ENCODE measurements at places on chromosomes 12 and 14.

DNA sequence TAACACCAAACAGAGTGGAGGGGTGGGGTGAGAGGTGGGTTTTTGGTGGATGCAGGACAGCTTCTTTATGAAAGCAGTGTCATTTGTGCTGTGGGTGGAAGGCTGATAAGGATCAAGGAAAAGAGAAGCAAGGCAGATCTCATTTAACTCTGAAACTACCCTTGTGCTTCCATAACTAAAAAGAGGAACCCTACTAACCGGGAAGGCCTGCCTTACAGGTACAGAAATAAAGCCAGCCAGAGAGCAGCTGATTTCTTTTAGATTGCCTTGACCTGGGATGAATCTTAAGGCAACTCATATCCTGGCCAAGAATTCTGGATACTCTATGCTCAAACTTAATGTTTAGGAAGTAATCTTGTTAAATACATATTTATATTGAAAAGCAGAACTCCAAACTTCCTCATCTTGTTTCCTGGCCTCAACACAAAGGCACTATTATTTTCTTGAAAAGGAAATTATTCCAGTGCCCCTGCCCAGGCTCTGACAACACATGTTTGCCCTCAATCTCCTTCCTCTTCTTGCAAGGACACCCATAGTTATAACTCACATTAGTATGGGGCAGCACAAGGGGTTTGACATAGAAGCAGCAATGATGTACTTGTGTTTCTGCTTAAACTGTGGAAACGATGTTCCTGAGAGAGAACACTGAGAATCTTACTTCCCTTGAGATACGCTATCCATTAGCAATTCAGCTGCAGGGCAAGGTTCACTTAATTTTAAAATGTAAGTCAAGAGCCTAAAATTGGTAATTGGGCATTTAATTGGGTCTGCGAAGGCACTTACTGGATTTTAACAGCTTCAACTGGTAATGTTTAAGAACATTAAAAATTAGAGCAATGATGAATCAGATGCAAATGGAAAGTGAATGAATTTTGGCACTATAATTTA, 173.7 kb downstream of the STXBP6 start:
- no peak for DNase-seq

DNA sequence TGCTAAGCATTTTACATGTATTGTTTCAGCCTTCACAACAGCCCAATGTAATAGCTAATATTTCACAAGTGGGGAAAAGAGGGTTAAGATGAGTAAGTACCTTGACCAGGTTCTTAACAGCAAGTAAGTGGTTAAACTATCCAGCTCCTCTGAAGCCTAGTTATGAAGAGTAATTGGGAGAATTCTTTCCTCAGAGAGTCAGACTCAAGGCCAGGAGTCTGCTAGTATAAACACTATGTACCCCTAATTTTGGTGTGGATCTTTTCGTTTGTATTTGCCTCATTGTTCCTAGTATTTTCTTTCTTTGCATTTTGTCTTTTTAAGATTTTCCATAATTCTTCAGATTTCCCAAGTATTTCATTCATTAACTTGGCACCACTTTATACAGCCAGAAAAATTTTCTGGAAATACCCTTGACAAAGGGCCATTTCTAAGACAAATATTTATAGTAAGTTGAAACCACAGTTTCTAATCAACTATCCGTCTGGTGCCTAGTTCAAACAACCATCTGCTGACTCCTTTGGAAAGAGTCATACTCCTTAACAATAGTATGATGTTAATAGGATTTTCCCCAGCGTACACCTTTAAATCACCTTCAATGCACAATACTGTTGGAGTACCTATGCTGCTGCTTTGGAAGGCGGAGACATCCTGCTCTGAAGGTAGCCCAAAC, 81.2 kb downstream of the SCAF11 start:
- no peak for DNase-seq

- DNase-seq = no peak
These were observed 329.9 kb downstream of the BMP4 start for GRCh38 chr14:53626761-53627160.

DNA sequence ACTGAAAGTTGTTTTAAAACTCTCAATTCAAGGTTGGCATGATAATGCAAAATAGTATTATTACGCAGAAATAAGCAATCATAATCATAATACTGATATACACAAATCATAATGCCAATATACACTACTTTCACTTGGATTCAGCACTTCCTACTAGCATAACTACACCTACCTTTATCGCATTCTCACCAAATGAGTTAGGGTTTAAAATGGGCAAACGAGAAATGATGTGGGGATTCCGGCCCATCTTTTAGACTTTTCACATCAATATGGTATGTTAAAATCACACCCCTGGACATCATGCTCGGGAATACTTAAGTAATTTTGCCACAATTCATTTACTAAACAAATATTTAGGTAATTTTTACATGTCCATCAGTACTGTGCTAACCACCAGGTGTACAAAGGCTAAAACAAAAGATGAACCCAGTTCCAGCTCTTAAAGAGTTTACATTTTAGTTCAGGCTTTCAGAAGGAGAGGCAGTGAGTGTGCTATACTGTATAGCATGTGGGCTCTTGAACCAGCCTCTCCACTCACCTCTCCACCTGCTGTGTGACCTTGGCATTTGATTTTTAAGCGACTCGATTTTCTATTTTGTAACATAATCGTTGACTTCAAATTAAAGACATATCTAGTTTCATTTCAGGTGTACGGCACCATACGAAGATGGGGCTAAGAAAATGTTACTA, 1.1 kb upstream of the USP15 start:
- no peak for DNase-seq

- DNase-seq = no peak
These were observed 363.7 kb downstream of the SOX5 start for GRCh38 chr12:23585782-23586163.

GRCh38 chr12:100163416-100164152, 20.9 kb upstream of the BLTP3B start:
- DNase-seq = peak; percentile 78

DNA sequence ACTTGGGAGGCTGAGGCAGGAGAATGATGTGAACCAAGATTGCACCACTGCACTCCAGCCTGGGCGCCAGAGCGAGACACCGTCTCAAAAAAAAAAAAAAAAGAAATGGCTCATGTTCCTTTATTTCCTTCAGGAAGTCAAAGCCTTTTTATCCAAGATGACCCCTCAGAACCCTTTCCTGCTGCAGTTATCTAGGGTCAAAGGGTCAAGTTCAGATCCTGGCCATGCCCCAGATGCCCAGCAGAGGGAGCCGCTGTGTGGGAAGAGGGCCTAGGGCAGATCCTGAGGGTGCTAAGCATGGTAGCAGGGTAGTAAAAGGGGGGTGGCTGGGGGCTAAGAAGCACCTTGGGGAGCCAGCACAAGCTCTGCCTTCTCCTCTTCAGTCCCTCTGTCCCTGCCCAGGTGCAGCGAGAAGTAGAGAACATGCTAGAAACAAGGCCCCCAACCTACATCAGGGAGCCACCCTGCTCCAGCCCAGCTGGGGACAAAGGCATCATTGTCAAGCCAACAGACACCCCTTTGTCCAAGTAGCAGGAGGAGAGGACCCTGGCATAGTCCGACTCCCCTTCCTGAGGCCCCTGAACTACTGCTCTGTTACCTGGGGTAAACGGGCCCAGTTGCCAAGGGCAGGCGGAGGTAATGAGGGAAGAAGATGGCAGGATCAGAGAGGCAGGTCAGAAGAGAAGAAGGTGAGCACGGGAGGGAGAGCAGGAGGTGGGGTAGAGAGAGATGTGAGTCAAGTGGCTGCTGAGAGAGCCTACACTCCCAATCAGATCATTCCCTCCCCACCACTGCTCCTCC, 6.5 kb downstream of the NFE2 start:
- peak; percentile 70 for DNase-seq

DNA sequence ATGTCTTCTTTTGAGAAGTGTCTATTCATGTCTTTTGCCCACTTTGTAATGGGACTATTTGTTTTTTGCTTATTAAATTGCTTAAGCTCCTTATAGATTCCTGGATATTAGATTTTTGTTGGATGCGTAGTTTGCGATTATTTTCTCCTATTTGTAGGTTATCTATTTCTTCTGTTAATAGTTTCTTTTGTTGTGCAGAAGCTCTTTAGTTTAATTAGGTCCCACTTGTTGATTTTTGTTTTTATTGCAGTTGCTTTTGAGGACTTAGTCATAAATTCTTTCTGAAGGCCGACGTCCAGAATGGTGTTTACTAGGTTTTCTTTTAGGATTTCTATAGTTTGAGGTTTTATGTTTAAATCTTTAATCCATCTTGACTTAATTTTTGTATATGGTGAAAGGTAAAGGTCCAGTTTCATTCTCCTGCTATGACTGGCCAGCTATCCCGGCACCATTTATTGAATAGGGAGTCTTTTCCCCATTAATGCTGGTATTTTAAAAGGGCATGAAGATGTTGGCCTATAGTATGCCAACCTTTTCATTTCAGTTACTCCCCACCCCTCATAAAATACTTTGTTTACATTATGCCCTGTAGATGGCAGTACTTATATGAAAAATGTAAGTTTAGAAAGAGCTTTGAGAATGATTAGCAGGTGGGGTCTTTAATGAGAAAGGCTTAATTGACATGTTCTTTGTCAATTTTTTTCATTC, 62.9 kb upstream of the PSMA6 start:
- no peak for DNase-seq

DNA sequence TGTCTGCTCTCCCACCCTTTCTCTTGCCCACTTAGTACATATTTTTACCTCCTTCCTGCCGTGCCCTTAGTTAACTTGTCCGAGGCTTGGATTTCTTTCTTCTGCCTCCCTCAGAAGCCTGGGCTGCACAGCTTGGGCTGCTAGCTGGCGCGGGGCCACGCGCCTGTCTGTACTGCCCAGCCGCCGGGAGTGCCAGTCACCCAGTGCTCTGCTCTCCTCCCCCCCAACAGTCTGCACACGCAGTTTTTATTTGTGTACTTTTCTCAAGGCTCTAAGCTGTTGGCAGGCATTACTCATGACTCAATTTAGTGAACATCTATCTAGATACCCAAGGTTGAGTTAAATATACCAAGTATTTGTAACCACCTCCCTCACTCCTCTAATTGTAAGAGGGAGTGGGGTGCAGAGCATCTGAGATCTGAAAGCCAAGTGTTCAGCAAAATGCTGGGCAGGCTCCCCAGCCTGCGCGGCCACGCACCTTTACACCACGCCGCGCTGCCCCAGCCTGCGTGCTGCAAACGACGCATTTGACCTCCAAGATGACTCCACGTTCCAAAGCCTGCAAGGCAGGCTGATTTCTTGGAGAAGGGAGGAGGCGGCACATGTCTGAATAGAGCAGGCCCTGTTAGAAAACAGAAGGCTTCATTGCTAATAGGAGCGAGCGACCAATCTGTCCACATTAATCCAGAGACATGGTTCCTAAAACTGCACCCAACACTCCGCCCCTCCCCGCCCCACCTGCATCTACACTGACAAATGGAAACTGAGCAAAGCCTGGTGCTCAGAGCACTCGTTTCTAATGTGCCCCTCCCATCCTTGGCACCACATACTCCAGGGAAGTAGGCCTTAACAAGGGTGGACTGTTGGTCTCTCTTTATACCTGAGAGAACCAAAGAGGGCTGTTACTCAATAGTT, 18.2 kb upstream of the CACNA2D4 start:
- no peak for DNase-seq

GRCh38 chr14:99187858-99188257, 84.1 kb downstream of the BCL11B start:
- no peak for DNase-seq

Measured in sciatic nerve (tissue), 2 donors.